ENCODE measurements at places on chromosomes 6 and 20. TPM values are rescaled to one million over a fixed set of nuclear protein-coding genes. Genes with fewer than 3 reads are reported as not detected.

Gene MRPS18B
- 162 TPM for polyA plus RNA-seq

Gene NKX2-2
- polyA plus RNA-seq = not detected

Gene C6orf163
- 1.9 TPM for polyA plus RNA-seq

Gene TPD52L2
- 69.8 TPM for polyA plus RNA-seq

Gene KCNQ5
- polyA plus RNA-seq = 2.5 TPM

Gene COL9A3
- not detected for polyA plus RNA-seq

Gene ATXN1
- polyA plus RNA-seq = 19.2 TPM

Gene SFTA2
- polyA plus RNA-seq = not detected

Gene RIOK1
- polyA plus RNA-seq = 16.6 TPM

Gene MYL9
- not detected for polyA plus RNA-seq

Gene ECT2L
- 0.10 TPM for polyA plus RNA-seq

Gene NKX2-4
- polyA plus RNA-seq = not detected

Gene GJA10
- not detected for polyA plus RNA-seq

Gene MYBL2
- 4.3 TPM for polyA plus RNA-seq

Gene COL11A2
- 0.43 TPM for polyA plus RNA-seq

Gene FGD2
- not detected for polyA plus RNA-seq

Gene SPINT3
- polyA plus RNA-seq = not detected

Gene RAB32
- polyA plus RNA-seq = 1.3 TPM

Gene NOTCH4
- 0.86 TPM for polyA plus RNA-seq

Gene GNAS-AS1
- not detected for polyA plus RNA-seq

Gene BANF2
- polyA plus RNA-seq = not detected

Gene VNN1
- polyA plus RNA-seq = 0.07 TPM

Gene CCN2
- not detected for polyA plus RNA-seq

Gene ZC2HC1B
- not detected for polyA plus RNA-seq

Gene HLA-DOB
- polyA plus RNA-seq = 0.31 TPM

Gene OTOR
- not detected for polyA plus RNA-seq

Gene LRRN4
- polyA plus RNA-seq = not detected

Gene CEP57L1
- polyA plus RNA-seq = 7.2 TPM

Gene RAB44
- polyA plus RNA-seq = not detected

Gene C20orf202
- polyA plus RNA-seq = not detected

Gene KCNB1
- polyA plus RNA-seq = not detected

Gene SLC17A1
- polyA plus RNA-seq = not detected

All from CD4-positive, CD25-positive, alpha-beta regulatory T cell (primary cell).